ENCODE measurements at places on chromosomes 1 and 21. TPM values are rescaled to one million over a fixed set of nuclear protein-coding genes. Genes with fewer than 3 reads are reported as not detected.

The PRDM16 gene
- 0.32 TPM for total RNA-seq

The SMPDL3B gene
- total RNA-seq, result 0.53 TPM

The RNU1-3 gene
- 2,291 TPM for total RNA-seq

The VANGL2 gene
- 0.09 TPM for total RNA-seq

The PCAT6 gene
- 2.2 TPM for total RNA-seq

The AVPR1B gene
- not detected for total RNA-seq

The BTF3L4 gene
- total RNA-seq, result 37.8 TPM

The WNT2B gene
- 0.11 TPM for total RNA-seq

The CCDC27 gene
- not detected for total RNA-seq

The ESPN gene
- total RNA-seq, result 0.55 TPM

The SPRR2E gene
- total RNA-seq, result not detected

The HAPLN2 gene
- total RNA-seq, result 0.34 TPM

The PRMT6 gene
- total RNA-seq, result 13.3 TPM

The DPT gene
- total RNA-seq, result not detected

The MATN1 gene
- 0.32 TPM for total RNA-seq

All from activated CD4-positive, alpha-beta T cell treated with anti-CD3 and anti-CD28 coated beads for 36 hours (primary cell).